ENCODE measurements at places on chromosomes 1 and 21. TPM values are rescaled to one million over a fixed set of nuclear protein-coding genes. Genes with fewer than 3 reads are reported as not detected.
A peak's percentile ranks its signal among the peaks of the same experiment; 100 is the strongest.

The ADGRB2 gene
- total RNA-seq = 1.2 TPM

DNA sequence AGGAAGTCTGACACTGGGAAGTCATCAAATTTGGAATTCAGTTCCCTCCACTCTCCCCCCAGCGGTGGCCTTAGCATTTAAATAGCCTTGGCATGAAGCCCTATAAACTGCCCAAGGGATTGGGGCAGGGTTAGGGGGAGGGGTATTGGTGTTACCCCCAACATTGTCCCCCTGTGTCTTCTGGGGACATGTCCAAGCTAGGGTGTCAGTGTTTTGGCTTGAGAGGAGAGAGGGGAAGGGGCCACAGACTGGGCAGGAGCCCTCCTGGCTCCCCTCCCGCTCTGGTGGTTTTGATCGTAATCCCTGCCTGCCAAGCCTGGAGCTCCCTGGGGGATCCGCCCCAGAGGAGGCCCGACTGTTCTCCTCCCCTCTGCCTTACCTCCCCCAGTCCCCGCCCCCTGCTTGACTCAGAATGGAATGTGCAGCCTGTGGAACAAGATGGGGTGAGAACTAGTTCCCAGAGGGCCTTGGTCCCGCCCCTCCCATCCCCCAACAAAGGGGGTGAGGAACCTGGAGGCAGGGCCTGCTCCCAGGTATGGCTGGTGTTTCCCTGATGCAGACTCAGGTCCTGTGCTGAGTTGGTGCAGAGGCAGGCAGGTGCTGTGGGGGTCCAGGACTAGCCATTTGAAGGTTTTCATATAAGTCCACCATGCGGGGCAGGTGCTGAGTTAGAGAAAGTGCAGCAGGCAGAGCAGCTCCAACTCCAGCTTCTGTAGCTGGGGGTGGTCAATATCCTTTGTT lies 7.4 kb downstream of the SOX13 start:
- peak; percentile 88 for DNase-seq

GRCh38 chr1:23544444-23545389 lies 13.7 kb upstream of the E2F2 start:
- peak; percentile 86 for DNase-seq

The SCCPDH gene
- 20.5 TPM for total RNA-seq

DNA sequence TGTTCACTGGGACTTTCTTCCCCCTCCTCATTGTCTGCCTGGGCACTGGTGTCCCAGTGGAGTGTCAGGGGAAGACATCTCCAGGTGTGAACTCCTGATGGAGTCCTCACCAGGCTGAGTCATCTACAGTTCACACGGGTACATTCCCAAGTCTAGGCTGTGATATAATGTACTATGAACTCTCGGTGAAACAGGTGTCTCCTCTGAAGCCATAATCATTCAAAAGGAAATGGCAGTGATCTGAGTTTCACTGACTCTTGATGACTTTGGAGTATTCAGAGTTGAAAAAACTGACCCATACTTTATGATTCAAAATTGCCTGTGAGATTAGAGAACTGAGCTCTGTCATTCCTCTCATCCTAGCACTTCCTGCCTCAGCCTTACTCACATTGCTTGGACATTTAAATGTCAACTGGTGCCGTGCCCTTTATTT lies 9.1 kb downstream of the LAMC2 start:
- peak; percentile 67 for DNase-seq

The EVA1C gene
- total RNA-seq = 16.0 TPM

The MEGF6 gene
- total RNA-seq = 16.5 TPM

DNA sequence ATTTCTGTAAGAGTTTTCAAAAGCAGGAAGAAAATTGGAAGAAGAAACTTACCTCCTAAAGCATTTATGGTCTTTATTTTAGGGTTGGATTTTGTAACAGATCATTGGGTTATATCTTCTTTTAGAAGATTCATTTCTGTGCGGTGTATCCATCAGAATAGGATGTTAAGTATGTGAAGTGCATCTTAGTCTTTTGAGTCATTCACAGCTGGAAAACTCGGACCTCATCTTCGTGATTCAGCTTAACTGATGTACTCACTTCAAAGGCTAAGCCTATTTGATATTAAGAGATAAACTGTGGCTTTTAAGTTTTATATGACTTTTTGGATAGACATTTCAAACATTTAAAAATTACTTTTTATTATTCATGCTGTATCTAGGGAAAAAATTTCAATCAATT lies 56.3 kb downstream of the GIPC2 start:
- no peak for DNase-seq

DNA sequence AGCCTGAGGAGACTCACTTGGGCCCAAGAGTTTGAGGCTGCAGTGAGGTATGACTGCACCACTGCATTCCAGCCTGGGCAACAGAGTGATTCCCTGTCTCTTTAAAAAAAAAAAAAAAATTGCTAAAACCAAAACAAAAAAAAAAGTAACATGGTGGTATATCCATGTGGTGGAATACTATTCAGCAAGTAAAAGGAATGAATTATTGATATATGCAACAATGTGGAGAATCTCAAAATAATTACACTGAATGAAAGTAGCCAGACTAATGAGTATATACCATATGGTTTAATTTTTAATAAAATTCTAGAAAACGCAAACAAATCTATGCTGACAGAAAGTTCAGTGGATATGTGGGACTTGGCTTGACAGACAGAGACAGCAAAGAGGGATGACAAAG lies 80.3 kb upstream of the DMRTA2 start:
- DNase-seq = no peak

The CBS gene
- 0.47 TPM for total RNA-seq

- DNase-seq = peak; percentile 27
Measured at GRCh38 chr1:54153535-54154439, 987 bp upstream of the CDCP2 start.

GRCh38 chr1:83516369-83516768 lies 482.6 kb downstream of the TTLL7 start:
- DNase-seq = no peak

DNA sequence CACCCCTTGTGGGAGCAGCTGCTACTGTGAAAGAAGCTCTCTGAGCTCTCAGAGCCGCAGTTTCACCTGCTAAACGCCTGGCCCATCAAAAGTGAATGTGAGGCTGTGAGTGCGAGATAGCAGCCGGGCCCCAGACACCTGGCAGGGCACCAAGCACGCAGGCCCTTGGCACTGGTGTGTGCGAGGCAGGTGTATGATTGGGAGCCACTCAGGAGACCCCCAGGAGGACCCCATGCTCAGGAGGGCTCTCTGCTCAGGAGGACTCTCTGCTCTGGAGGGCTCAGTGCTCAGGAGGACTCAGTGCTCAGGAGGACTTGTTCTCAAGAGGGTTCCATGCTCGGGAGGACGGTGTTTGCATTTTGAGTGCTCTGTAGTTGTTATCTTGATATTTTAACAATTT lies 14.3 kb upstream of the ADARB1 start:
- DNase-seq = no peak

DNA sequence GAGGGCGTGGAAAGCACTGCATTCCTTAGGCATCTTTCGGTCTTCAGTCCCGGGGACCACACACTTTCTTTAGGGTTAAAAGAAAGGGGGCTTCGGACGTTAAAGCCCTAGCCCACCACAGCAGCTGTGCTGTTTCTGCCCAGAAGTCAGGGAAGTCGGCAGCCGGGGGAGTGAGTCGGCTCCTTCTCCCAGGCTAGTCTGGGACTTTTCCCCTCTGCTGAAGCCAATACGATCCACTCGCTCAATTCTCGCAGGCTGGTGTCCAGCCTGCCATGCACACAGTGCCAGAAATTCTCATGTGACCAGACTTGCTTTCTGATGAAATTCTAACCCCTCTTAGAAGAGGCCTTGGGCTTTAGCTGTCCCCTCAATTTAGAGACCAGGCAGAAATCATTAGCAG lies 67.7 kb downstream of the BCAR3 start:
- DNase-seq = no peak

GRCh38 chr1:248622570-248623001 lies 12.3 kb downstream of the OR2T11 start:
- DNase-seq = peak; percentile 56

Data from HT-29 (cell line).